ENCODE measurements at places on chromosomes 5 and 9. TPM values are rescaled to one million over a fixed set of nuclear protein-coding genes. Genes with fewer than 3 reads are reported as not detected.

GRCh38 chr5:157598350-157598936 is 22.9 kb upstream of the ADAM19 start:
- H3K27me3 ChIP-seq: no peaks in the 10 kb centered on the region
- peaks cover 12% of the 10 kb centered on the region for H3K4me1 ChIP-seq
- no peak overlapping the region for H3K4me3 ChIP-seq
- no peaks in the 10 kb centered on the region for H3K36me3 ChIP-seq
- DNase-seq: no peak
- H3K27ac ChIP-seq: no peak overlapping the region

GRCh38 chr5:43063721-43064171 is 23.6 kb upstream of the ANXA2R start:
- peaks cover 33% of the 10 kb centered on the region for H3K4me1 ChIP-seq
- H3K4me3 ChIP-seq: peak overlapping the region; percentile 48
- DNase-seq: peak; percentile 60
- peak overlapping the region; percentile 98 for H3K27ac ChIP-seq
- no peaks in the 10 kb centered on the region for H3K27me3 ChIP-seq

GRCh38 chr5:123803359-123803758 is 291.4 kb downstream of the CSNK1G3 start:
- no peak overlapping the region for H3K4me3 ChIP-seq
- no peak overlapping the region for H3K27ac ChIP-seq
- DNase-seq: no peak
- H3K4me1 ChIP-seq: no peaks in the 10 kb centered on the region
- no peaks in the 10 kb centered on the region for H3K27me3 ChIP-seq

Gene GPR21
- 1.4 TPM for total RNA-seq

Gene SPATA24
- 3.6 TPM for total RNA-seq

Gene PAIP1
- 127 TPM for total RNA-seq
